ENCODE measurements at places on chromosomes 4 and X.

DNA sequence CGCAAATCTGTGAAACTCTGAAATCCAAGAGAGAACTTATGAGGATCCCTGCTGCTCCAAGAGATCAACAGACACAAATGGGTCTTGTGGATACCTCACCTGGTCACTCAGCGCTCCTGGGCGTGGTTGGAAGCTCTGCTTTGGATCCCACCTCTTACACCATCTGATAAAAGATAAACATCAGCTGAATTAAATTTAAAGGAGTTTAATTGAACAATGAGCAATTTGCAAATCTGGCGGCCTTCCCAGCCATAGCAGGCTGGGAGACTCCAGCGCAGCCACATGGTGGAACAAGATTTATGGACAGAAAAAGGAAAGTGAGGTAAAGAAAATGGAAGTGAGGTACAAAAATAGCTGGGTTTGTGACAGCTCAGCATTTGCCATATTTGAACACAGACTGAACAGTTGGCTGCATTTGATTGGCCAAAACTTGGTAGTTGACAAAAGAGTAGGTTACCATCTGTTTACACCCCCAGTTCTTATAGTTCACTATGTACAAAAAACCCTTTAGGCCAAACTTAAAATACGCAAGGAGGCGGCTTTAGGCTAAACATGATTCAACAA is 437.3 kb upstream of the NDST3 start:
- no peak for DNase-seq

DNA sequence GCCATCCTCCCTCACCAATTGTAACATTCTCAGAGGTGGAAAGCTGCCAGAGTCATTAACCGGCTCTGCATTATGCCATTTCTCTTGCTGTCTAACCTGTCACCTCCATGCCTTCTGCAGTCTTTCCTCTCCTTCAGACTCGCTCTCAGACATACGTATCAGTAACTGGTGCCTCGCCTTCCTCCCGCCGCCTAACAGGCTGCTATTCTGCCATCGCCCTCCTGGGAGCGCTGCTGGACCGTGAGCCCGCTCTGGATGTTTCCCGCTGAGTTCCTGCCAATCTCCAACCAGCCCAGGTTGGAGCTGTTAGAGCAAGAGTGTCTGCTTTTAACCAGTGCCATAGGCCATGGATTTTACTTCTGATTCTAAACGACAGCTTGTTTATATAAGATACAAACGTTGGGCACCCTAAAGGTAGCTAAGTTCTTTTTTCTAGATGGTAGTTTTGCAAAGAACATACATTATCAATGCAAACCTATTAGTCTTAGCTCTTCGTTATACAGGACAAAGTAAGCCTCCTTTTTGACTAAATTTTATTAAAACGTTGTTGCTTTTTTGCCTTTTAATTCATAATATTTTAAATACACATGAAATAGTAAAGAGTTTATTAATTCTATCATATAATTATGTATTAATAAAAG is 59.5 kb upstream of the NEIL3 start:
- DNase-seq, result peak; percentile 35

GRCh38 chr4:163614866-163615265 is 120.4 kb downstream of the TMA16 start:
- DNase-seq, result no peak

DNA sequence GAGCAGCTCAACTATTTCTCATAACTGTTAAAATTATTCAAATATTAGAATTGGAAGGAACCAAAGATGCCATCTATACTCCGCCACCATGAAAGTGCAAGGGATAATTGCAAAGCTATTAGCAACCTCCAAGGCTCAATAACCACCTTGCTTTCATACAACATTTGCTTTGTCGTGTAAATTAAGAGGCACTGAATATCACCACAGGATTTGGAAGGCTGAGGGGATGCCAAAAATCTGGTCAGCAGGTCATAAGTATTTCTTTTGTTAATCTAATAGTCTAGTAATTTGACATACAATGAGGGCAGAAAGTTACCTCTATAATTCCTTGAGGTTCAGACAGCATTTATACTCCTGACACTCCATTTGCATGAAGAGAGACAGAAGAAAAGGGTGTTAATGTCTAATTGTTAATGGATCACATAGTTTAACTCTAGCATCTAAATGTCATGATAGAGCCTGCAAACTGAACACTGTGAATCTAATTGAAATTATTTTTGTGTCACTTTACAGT is 200.9 kb upstream of the DIAPH2 start:
- DNase-seq, result no peak

GRCh38 chr4:53622739-53623151 is 31.5 kb upstream of the LNX1 start:
- DNase-seq, result no peak

All from activated T-helper 1 cell treated with Interleukin-2 at 50 U/mL for 16 hours (primary cell).